IMR-90 (cell line): ENCODE measurements at places on chromosomes 4 and X. TPM values are rescaled to one million over a fixed set of nuclear protein-coding genes. Genes with fewer than 3 reads are reported as not detected.

DNA sequence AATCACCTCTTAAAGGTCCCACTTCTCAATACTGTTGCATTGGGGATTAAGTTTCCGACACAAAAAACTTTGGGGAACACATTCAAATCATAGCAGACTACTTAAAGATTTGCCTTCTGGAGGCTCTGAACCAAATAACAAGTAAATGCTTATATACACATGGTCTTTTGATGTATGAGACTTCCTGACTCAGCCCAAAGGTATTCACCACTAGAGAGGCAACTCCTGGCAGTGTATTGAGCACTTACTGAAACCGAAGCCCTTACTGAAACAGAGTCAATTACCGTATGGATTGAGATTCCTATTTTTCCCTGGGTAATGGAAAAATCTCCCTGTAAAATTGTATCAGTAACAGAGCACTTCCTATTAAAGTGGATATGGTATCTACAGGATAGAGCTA, 45.4 kb downstream of the ZCCHC13 start:
- peak; percentile 82 for DNase-seq

GRCh38 chr4:78585633-78586032, 34.1 kb downstream of the ANXA3 start:
- DNase-seq = peak; percentile 86

- DNase-seq = peak; percentile 88
These were observed 208.8 kb downstream of the OR13H1 start for GRCh38 chrX:131752493-131753198.

- no peak for DNase-seq
These were observed 7.5 kb downstream of the SMIM10 start for GRCh38 chrX:134998246-134998645.

The DKK2 gene
- total RNA-seq = 0.72 and 0.83 TPM in 2 replicates

DNA sequence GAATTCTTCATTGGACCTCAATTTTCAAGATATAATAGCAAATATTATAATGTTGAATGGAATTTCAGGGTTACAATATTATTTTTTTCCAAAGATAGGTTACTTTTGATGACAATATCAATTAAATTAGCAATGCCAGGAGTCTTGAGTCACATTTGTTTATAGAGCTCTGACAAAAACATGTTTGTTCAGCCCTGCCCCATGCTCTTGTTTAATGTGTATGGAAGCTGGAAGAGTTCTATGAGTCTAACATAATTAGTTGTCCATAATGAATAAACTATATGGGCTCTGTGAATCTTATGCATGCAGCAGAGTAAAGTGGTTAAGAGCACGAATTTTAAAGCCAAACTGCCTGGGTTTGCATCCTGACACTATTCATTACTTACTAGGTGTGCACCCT, 22.9 kb upstream of the ALB start:
- DNase-seq = no peak

The NAT8L gene
- total RNA-seq = not detected in 2 replicates

GRCh38 chrX:670645-671044, 40.1 kb downstream of the SHOX start:
- DNase-seq = no peak

GRCh38 chrX:150192816-150193215, 170.3 kb upstream of the MAMLD1 start:
- peak; percentile 66 for DNase-seq

DNA sequence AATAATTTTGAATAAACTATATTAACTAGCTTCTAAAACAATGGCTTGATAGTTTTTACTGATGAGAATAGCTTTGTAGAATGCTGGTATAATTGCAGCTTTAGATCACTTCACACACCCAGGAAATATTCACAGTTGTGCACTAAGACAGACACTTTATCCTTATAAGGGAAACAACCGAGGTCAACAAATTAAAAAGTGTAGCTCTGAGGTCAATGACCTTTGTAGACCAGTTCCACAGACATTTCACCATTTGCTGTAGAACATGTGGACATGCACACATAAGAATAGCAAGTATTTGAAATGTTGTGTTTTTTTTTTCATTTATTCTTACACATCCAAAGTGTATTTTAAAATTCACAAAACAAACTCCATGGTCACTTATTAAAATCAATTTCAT, 76.0 kb upstream of the MCF2 start:
- DNase-seq = no peak

- DNase-seq = no peak
These were observed 182.8 kb downstream of the PDGFC start for GRCh38 chr4:156788782-156789181.

GRCh38 chr4:76188557-76188956, 25.1 kb downstream of the SCARB2 start:
- no peak for DNase-seq

The GPAT3 gene
- total RNA-seq = 2.9 and 5.3 TPM in 2 replicates

The NUDT11 gene
- total RNA-seq = 13.8 and 19.2 TPM in 2 replicates

DNA sequence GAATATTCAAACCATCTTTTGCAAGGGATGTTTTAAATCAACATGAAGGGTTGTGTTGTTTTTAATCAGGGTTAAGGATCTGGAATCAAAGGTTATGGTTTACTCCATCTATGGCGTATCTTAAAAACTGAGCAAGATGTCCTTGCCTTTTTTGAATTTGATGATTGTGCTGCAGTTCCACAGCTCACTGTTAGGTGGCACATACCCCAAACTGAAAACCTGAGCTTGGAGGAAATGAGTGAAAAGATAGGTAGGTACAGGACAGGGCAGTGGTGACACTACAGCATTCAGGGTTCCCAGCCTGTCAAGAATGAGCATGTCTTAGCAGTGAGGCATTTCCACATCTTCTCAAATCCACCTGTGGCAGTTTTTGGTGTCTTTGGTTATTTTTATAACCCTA, 13.1 kb upstream of the EOLA1 start:
- peak; percentile 28 for DNase-seq

- DNase-seq = peak; percentile 58
These were observed 88.7 kb downstream of the CFAP299 start for GRCh38 chr4:80424225-80424581.

The ETDC gene
- total RNA-seq = not detected in 2 replicates

- DNase-seq = no peak
These were observed 118.0 kb upstream of the GIMD1 start for GRCh38 chr4:106486533-106486932.

The SSX4 gene
- total RNA-seq = not detected in 2 replicates

The TBX22 gene
- total RNA-seq = not detected in 2 replicates

The ETDB gene
- total RNA-seq = not detected in 2 replicates

GRCh38 chr4:178316211-178316610, 874.0 kb upstream of the AGA start:
- no peak for DNase-seq

The ADH6 gene
- total RNA-seq = not detected in 2 replicates
